CD4-positive, alpha-beta T cell treated with Interleukin-2 at 100 ng/mL for 4 hours (primary cell): ENCODE measurements at places on chromosomes 11 and 22.

DNA sequence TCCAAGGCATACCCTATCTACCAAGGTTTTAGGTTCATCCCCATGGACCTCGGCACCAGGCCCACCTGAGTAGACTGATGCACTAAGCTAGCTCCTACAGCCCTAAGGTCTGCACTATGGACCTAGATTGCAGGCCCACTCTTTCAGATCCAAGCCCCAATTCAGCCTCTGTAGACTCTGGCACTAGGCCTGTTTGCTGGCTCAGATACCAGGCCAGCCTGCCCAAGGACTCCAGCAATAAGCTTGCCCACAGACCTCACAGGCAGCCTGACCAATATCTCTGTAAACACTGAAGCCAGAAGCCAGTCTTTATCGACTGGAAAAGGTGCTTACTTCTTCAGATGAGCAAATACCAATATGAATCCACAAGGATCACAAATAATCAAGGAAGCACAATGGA is 411.3 kb downstream of the INSC start:
- DNase-seq: no peak

DNA sequence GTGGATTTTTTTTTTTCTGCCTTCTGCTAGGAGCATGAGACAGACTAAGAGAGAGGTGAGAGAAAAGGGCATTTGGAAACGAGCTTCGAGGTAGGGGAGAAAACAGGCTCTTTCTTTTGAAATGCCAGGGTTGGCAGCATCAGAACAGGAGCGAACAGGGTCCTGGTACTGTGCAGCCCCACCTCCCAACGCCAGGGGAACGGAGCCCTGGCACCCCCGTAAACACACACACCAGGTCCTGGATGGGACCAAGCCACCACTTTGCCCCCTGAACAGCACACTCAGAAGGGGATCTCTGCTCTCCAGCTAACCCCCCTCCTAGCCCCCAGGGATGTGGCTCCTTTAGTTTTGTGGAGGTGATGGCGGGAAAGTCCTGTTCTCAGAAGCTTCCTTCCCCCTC is 127.1 kb downstream of the CTTN start:
- no peak for DNase-seq

DNA sequence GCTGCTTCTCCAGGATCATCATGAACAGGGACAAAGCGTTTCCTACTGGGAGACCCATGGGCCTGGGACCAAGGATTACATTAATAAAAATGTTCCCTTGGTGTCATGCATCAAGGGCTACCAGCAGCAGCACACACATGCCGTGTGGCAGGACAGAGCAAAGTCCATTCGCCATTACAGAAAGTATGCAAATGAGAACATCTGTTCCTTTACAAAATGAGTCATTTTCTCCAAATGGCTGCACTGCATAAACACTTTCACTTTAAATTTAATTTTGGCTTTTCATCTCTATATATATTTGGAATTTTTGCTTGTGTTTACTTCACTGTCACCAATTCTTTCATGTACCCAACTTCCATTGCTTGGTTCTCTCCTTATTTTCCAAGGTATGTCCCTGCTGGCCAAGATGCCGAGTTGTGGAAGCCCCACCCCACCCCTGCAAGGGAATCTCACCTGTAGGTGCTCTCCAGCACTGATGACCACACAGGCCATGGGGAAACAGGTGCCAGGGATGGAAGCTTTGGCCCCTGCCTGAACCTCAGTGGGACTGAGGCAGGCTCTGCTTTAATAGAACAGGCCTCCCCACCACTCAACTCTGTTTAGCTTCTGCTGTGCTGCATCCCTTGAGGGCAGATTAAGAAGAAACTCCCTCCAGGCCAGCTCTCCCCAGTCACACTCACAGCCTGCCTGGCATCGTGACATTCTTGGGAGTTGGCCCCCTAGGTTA is 15.6 kb upstream of the GNAZ start:
- no peak for DNase-seq

GRCh38 chr11:20873054-20873453 is 203.7 kb downstream of the NELL1 start:
- no peak for DNase-seq

DNA sequence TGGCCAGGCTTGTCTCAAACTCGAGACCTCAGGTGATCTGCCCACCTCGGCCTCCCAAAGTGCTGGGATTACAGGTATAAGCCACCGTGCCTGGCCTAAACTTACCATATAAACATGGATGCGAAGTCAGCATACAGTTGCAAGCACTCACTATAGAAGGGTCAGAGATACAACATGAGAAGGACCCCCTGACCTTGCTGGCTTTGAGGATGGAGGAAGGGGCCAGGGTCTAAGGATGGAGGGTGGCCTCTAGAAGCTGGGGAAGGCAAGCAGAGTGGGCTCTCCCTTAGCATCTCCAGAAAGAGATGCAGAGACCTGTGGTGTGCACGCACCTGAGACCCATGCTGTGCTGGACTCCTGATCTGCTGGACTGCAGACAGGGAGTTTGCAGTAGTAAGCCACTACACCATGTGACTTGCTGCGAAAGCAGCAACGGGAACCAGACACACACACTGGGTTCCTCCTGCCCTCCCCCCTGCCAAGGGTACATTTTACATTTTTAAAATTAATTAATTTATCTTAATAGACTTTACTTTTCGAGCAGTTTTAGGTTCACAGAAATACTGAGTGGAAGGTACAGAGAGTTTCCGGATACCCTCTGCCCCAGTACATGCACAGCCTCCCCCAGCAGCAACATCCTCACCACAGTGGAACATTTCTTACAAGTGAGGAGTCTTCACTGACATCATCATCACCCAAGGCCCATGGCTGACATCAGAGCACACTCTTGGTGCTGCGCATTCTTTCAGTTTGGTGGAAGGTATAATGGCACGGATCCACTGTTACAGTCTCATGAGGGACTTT is 170.1 kb upstream of the B3GAT1 start:
- DNase-seq: no peak

DNA sequence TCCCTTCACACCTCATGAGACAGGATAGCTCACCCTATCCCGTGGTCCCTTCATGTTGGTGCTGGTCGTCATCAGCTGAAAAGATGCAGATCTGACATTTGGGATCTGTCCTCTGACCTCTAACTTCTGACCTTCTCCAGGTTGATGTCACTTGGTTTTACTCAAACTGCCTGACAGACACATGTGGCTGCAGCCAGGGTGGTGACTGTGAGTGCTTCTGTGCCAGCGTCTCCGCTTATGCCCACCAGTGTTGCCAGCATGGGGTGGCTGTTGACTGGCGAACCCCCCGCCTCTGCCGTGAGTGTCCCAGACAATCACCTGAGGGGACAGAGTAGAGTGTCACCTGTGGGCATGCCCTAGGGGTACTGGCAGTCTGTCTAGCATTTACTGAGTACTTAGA is 49.7 kb downstream of the OTOG start:
- no peak for DNase-seq

DNA sequence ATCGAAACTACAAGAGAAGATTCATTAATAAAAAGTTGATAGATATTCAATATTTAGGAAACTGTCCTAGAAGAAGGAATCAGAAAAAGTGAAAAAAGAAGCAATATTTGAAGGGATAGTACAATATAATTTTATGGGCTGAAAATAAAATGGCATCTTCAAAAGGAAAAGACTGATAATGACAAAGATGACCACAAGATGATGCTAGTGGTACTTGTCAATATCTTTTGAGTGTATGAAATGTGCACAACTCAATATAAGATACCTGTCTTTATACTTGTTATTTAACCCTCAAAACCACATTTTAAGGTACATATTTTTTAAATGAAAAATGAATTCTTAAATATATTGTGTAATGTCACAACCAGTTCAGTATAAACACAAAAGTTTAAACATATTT is 1059.6 kb upstream of the RAG2 start:
- DNase-seq: no peak

GRCh38 chr22:38455530-38456271 is 702 bp upstream of the KCNJ4 start:
- no peak for DNase-seq
